ENCODE measurements at places on chromosomes 6 and 20.

DNA sequence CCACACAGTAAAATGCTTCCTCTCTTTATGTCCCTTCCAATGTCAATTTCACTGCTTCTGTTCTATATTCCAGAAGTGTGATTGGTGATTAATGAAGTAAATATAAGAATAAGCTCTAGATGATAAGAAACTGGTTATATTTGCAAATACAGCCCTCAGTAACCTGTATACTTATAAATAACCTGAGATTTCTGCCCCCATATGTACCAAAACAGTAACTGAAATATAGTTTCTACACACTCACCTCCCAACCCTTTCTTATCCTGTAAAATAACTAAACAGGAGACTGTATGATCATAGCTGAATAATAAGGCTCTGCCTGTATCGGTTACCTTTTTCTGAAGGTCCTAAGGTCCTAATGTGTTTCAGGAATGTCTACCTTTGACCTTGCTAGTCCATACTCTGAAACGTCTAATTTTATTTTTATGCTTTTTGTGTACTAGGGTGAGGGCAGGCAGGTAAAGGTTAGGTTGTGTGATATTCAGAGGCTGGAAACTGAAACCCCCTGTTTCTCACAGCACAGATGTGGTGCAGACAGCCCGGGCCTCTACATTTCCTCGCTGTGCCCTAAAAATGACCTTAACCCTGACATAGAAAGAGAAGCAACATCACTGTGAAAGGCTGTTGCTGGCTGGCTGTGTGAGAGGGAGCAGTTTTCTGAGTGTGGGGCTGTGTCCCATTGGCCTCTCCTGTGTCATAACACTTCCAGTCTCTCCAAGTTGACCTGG, 378.8 kb downstream of the CENPW start:
- DNase-seq: no peak

- DNase-seq: no peak
Measured at GRCh38 chr6:89239338-89239737, 22.2 kb upstream of the GABRR1 start.

- DNase-seq: no peak
Measured at GRCh38 chr20:11522366-11522741, 395.3 kb upstream of the BTBD3 start.

- no peak for DNase-seq
Measured at GRCh38 chr20:3102575-3103368, 18.2 kb upstream of the AVP start.

DNA sequence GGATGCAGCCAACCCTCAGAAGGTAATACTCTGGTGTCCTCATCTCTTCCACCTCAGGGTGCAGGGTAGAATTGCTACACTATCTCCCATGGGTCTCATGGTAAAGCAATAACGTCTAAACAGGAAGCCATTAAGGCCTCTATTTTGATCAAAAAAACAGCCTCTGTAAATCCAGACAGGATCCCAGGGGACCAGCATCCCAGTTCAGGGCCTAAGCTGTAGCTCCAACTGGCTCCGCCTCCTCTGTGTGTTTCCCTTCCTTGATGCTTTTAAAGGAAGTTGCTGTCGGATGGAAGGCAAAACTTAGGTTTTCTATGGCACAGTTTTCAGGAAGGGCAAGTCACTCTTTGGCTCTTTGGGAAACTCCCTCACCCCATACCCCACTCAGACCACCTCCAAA, 222.0 kb downstream of the MAFB start:
- DNase-seq: no peak

- no peak for DNase-seq
Measured at GRCh38 chr6:131688286-131688685, 12.9 kb downstream of the OR2A4 start.

GRCh38 chr20:52209154-52209571, 17.6 kb upstream of the ZFP64 start:
- no peak for DNase-seq

DNA sequence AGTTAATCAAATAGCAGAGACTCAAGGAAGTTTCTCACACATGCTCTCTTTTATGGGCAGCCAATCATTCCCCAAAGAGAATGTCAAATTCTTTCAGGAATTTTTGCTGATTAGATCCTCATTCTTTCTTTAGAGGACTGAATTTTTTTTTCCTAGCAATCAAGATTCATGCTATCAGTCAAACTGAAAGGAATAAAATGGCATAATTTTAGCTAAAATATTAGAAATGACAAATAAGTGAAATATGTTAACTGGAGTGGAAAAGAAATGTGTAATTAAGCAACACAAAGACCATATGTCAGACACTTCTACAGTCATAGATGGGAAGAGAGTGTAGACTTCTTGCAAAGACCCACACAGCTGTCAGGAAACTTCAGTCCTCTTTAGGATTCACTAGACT, 242.3 kb upstream of the RNF217 start:
- no peak for DNase-seq

GRCh38 chr6:96234444-96234843, 218.7 kb downstream of the FUT9 start:
- DNase-seq: no peak

DNA sequence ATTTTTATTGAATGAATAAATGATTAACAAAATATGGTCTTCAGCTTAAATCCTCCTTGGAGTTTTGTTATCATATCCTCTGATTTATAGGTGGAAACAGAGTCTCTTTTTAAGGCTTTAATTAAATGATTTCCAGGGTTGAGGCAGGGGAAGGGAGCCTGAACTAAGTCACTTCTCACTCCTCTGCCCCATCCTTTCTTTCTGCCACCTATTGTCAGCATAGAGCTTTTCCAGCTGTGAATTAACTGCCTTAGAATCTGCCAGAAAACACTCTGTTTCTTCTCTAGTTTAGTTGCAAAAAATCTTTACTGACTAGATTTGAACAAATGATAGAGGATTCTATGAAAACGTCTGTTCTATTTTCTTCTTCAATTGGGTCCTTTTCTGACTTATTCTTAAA, 9.8 kb downstream of the OGFRL1 start:
- DNase-seq: no peak
